ENCODE measurements at places on chromosomes 4 and X.

- DNase-seq: no peak
Observed at GRCh38 chr4:4880492-4880891, 21.0 kb downstream of the MSX1 start.

DNA sequence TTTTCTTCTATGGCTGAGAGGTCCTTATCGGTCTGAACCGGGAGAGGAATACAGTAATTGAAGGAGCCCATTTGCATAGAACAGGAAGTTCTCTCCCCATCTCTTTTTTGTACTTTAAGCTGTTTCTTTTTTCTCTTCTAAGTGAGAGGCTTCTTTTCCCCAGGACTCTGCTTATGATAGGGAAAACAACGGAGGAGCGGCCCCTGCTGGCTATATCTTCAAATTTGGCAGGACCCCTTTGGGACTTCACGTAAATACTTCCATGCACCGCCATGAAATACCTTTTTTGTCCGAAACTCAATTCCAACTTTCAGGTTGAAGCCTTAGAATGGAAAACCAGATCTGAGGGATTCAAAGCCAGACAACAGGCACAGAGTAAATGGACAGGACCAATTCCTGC lies 1153.0 kb upstream of the INTU start:
- DNase-seq: no peak

DNA sequence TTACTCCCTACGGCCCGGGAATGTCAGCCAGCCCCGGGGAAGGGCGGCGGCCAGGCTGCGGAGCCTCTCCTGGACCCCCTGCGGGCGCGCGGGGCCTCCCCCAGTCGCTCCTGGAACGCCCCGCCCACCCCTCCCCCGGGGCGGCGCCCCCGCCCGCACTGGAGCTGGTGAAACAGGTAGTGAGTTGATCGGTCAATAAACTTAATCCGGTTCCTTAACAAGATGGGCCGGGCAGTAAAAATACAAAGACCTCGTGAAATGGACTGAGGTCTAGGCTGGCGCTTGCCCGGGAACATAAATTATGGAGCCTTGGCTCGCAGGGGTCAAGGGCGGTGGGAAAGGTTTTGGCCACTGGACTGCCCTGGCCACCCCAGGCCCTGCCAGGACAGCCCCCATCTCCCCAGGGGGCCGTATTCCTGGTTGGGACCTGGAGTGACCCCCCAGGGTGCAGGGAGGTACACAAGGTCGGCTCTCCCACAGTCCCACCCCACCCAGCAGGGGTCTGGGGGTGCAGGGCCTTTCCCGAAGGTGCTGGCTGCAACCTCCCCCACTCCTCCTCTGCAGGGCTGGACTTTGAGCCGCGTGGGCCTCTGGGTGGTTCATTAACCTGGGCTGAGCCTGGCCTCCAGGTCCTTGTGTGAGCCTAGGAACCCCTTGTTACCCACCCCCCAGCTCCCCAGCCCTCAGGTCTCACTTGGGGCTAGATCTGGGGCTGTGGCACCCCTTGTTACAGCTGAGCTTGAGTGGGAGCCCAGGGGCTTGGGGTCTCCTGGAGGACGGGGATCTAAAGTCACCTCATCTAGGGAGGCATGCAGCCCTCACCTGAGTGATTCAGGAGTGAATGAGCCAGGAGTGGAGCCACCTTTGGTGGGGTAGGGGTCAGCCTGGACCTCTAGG lies 2.5 kb downstream of the FGFR3 start:
- DNase-seq: no peak

DNA sequence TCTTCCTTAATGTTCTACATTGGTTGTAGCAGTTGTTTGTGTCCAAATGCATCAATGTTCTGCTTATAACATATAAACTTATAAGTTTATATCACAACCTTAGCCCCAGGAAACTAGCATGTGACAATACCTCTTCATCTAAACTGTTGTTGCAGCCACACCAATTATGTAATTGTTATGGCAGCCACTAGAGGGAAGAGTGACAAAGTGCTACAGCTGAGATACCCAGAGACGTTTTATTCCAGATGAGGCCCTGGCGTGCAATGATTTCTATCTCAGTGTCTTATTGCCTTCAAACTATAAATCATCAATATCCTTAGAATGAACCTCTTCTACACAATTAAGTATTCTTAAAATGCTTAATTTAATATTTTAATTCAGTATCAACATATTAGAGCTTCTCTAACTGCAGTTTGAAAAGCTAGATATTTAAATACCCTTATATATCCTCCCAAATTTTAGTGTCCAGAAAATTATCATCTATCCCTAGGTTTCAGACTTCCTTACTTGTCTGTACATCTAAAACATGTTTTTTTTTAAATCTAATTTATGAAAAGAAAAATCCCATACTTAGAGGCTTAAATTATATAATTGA lies 171.6 kb downstream of the PCDH10 start:
- DNase-seq: no peak

GRCh38 chr4:25667931-25668557 lies 12.4 kb downstream of the SLC34A2 start:
- DNase-seq: no peak

- no peak for DNase-seq
Observed at GRCh38 chr4:76212851-76213414, 691 bp downstream of the SCARB2 start.

GRCh38 chrX:140916872-140917271 lies 85.5 kb upstream of the SPANXB1 start:
- no peak for DNase-seq

DNA sequence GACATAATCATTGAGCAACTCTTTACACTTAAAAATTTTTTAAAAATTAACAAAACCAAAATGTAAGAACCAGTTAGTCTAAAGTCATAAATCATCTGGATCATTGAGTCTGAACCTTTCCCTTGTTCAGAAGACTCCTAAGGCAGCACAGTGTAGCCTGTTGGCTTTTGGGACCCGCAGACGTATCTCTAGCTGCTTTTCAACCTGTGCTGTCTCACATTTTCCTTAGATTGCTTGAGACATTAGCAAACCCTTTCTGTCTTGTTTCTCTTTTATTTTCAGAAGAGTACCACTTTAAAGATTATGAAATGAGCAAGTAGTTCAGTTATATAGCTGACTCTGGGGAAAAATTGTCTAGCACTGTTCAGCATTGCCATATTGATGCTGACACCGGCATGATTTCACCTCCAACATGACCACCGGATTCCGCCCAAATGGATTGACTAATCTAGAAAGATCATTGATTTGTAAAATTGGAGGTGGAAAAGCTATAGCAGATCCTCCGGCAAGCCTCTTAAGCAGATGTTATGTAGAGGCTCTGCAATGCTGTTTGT lies 8.9 kb downstream of the TCEANC start:
- DNase-seq: no peak

GRCh38 chr4:16788868-16789267 lies 109.6 kb downstream of the LDB2 start:
- no peak for DNase-seq

- DNase-seq: no peak
Observed at GRCh38 chr4:7191546-7192251, 639 bp upstream of the SORCS2 start.

GRCh38 chr4:57424232-57424897 lies 314.2 kb upstream of the IGFBP7 start:
- no peak for DNase-seq

GRCh38 chrX:21813612-21814368 lies 25.6 kb upstream of the MBTPS2 start:
- DNase-seq: no peak

- no peak for DNase-seq
Observed at GRCh38 chr4:156118507-156119220, 165.0 kb upstream of the CTSO start.

DNA sequence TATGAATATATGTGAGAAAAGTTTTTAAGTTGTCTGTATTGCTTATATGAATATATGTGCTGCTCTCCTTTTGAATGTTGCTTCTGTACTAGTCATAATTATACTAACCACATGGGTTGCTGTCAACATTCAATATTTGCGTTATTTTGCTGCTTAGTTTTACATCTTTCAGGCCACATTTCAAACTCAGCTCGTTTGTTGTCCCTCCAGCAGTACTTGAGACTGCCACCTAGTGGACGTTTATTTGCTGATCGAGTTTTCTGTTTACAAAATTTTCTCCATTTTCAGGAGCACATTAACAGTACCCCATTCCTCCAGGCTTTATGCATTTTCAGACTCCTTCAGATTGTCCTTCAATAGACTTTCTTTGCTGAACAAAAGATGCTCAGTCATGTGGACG lies 75.8 kb downstream of the NUDT11 start:
- no peak for DNase-seq

Data from stimulated activated CD4-positive, alpha-beta T cell treated with anti-CD3 and anti-CD28 coated beads, Interleukin-1b, Interleukin-23, amount 100 ng/mL, for 1 hour (primary cell).